ENCODE measurements at places on chromosomes 6 and 20.

- DNase-seq = peak; percentile 30
Measured at GRCh38 chr20:62666736-62667529, 24.6 kb downstream of the SLCO4A1 start.

DNA sequence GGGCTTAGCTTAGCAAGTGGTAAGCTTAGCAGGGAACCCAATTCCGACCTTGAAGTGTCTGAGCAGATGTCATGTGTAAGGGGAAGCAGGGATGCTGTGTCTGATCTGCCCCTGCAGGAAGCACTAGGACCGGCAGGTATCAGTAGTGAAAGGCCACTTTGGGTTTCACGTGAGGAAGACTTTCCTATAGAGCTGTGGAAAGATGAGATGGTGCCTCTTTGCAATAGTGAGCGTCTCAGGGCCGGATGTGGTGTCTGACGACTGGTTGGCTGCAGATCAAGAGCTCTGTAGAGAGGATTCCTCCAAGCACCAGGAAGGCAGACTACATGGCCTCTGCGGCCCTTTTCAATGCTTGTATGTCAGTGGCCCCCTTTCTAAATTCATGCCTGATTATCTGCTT, 98.3 kb downstream of the TIAM2 start:
- DNase-seq = no peak

- DNase-seq = no peak
Measured at GRCh38 chr6:26126394-26127235, 39.4 kb downstream of the HFE start.

DNA sequence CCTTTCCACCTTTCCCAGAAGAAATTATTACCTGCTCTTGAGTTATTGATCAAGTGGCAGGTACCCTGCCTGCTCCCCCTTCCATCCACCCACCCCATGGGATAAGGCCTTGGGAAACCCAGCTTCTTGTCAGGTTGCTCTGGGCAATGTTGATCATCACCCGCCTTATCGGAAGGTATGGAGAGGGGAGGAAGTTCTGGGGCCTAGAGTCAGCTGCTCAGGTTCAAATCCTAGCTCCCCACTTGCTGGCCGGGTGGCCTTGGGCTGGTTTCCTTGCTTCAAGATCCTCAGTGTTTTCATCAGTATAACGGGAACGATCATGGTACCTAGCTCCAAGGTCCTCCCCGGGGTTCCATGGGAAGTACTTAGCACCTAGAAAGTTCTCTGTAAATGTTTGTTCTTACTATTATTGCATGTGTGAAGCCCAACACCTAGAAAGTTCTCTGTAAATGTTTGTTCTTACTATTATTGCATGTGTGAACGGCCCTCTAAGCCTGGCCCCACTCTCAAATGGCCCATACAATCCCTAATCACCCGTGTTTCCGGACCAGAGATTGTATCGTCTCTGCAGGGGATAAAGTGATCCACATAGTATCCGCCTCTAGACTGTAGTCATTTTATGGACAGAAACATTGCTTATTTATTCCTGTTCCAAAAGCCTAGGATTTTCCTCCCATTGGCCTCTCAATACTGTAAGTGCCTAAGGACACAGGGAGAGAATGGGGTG, 1.1 kb upstream of the PREX1 start:
- no peak for DNase-seq

- DNase-seq = no peak
Measured at GRCh38 chr6:164133095-164133494, 718.6 kb downstream of the QKI start.

GRCh38 chr6:169830876-169831275, 79.5 kb downstream of the ERMARD start:
- DNase-seq = no peak

GRCh38 chr20:18904192-18904591, 90.6 kb downstream of the SCP2D1 start:
- DNase-seq = no peak

DNA sequence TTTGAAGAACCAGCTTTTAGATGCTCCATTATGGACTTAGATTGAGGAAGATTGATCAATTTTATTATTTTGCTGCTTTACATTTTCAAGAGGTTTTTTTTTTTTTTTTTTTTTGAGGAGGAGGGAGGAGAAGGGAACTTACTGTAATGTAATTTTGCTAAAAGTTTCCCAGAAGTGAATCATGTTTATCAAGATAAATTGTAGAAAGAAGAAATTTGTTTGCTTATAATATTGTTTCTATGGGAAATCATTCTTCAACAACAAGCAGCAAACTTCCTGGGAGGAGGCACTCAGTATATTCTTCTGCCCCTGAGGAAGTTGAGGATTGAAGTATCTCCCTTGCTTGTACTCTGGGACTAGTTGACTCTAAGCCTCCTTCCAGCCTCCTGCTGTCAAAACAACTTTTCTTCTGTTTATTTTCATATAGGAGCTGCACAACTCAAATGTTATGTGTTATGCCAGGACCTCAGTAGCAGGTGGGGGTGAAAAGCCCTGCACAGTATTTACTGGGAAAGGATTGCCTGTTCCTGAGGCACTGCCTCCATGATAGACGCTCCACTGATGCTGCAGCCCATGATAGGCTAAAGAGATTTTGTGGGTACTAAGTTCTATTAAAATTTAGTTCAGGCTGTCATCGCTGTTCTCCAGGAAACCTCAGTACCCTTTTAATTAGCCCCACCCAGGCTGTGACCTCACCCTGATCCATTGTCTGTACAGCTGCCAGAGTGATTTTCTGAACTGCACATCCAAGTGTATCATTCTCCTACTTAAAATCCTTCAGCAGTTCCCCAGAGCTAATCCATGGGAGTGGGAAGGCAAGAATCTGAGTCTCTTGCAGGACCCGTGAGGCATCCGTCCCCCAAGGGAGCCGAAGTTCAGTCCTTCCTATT, 51.9 kb downstream of the CARMIL1 start:
- no peak for DNase-seq

- DNase-seq = no peak
Measured at GRCh38 chr6:71383476-71383875, 94.9 kb downstream of the OGFRL1 start.

DNA sequence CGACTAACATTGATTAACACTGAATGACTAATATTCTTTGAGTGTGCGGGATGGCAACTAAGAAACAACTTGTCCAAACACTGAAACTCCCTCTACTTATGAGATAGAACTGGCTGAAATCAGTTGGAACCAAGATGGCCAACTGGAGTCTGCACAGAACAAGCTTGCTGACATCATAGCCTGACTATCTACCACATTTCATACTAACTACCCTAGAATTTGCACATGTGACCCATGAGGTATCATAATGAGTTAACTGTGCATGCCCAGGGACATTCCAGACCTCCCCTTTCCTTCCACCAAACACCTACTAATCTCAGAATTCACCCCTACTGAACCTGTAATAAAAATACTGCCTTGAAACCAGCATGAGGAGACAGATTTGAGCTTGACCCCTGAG, 43.2 kb downstream of the PHIP start:
- DNase-seq = no peak

DNA sequence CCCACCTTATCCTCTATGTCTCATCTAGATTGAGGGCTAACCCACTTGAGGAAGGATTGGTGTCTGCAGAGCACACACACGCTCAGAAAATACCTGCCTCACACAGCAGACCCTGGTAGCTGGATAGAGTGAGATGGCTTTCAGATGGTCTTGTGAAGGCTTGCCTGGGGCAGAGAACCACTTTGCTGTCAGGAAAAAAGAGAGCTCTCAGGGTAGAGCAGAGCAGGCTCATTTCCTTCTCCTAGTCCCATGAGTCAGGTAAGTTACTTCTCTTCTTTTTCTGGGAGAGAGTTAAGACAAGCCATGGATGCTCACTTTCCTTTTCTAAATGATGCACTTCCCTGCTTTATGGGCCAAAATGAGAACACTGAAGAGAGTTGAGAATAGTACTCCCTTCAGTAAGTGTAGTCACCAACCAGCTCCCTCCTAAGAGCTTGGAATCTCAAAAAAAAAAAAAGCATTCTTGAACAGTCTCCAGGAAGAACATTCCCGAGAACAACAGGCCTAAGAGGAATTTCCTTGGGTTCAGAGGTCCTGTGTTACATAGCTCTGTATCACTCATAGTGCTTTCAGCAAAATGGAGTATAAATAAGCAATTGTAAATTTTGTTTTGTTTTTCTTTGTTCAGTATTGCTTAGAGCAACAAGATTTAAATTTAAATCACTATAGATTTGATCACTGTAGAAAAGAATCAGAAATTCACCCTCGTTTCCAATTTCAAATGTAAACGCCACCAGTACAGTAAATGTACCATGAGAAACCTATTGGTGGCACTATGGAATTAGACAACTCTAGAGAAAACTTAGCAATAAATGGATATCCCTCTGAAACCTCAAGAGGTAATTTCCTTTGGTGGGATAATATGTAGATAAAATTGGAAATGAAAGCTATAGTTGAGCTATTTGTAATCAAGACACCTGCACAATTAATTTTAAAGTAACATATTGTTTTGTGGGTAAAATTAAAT, 530.3 kb downstream of the RFPL4B start:
- DNase-seq = no peak
